H1 (cell line): ENCODE measurements at places on chromosomes 7 and 10. TPM values are rescaled to one million over a fixed set of nuclear protein-coding genes. Genes with fewer than 3 reads are reported as not detected.

HOXA5 gene
- not detected in 2 replicates for total RNA-seq

SPDYE2B gene
- total RNA-seq: not detected in 2 replicates

VGF gene
- total RNA-seq: 7.0 and 7.4 TPM in 2 replicates

DNA sequence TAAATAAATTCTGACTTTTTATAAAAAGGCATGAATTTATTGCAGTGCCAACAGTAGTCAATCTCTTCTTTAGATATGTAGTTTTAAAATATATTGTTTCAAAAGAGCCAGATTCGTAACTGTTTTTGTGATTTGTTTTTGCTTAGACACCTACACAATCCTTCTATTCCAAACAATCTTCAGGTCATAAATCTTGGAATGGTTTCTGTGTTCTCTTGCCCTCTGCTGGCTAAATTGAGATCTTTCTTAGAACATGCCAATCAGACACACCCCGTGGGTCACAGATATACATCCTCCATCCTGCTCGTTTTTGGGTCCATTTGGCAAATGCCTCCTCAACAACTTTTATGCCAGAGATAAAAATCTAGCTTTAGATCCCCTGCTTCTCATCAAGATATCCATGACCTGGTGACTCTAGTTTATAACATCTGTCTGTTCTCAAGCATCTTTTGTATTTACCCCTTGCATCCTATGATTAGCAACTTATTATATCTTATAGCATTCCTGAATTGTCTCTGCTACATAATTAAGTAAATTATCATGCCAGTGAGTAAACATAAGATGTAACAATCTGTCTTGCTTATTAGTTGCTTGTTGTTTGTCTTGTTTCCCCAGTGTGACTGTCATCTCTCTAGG, 35.3 kb upstream of the IFRD1 start:
- DNase-seq: no peak
